ENCODE measurements at places on chromosomes 16 and 17.

GRCh38 chr17:55063885-55064874 is 95.6 kb downstream of the STXBP4 start:
- no peak for DNase-seq

- no peak for DNase-seq
Observed at GRCh38 chr16:50706250-50706649, 12.8 kb downstream of the NOD2 start.

- DNase-seq = peak; percentile 27
Observed at GRCh38 chr16:15950161-15950854, 892 bp downstream of the ABCC1 start.

- DNase-seq = no peak
Observed at GRCh38 chr16:65122724-65123395, 997 bp upstream of the CDH11 start.

- no peak for DNase-seq
Observed at GRCh38 chr16:12681653-12682052, 122.0 kb downstream of the CPPED1 start.

GRCh38 chr17:50902372-50903353 is 36.5 kb upstream of the TOB1 start:
- no peak for DNase-seq

DNA sequence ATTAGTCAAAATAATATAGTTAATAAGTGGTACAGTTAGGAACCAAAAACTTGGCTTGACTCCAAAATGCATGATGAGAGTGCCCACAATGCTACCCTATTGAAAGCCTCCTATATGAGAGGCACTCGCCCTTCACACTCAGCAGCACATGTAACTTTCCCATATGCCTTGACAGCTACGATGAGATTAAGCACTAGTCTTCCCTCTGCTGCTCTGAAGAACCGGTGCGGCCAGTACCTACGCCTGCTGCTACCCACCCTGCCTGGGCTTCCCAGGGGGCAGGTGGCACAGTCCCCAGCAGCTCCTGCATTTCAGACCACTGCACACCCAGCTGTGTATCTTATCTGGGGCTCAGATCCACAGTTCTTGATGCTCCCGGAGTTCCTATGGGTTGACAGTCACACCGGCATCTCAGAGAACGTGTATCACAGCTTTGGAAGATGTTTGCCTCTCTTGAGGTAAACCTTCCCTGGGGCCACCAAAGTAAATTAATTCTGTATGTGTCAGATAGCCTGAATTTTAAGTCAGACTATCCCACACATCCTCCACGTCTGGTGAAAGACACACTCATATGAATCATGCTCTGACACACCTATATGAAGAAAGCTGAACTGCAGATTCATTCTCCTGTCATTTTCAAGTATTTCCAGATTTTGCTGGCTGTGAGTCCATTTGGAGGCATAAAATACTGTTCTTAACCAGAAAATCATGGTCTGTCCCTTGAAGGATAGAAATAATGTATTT is 77.8 kb downstream of the MYH10 start:
- DNase-seq = no peak

DNA sequence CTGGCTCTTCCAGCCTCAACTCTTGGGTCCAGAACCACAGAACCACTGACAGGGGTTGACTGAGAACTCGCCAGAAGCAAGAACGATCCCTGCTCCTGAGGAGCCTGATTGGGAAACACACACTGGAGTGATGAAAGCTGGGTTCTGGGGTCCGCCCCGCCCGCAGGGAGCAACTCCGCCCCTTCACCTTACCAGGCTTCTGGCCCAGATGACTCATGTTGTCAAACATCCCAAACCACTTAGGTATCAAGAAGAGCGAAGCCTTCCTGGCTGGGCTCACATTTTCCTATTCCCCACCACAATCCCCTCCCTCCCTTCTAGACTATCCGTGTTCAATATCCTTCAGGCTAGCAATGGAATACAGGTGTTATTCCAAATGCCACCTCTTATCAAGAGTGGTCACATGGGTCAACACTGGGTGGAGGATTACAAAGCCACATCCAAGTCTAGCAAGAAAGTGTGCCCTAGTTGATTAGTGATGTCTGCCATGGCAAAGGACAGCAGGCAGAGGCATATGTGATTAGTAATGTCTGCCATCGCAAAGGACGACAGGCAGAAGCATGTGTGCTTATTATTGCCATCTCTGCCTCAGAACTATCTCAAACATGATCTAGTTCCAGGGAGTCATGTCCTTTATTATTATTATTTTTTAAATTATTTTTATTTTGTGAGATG is 70.5 kb downstream of the TIMM22 start:
- DNase-seq = no peak

- no peak for DNase-seq
Observed at GRCh38 chr17:28563475-28563874, 7.8 kb downstream of the PIGS start.
